ENCODE measurements at places on chromosomes 5 and 9. TPM values are rescaled to one million over a fixed set of nuclear protein-coding genes. Genes with fewer than 3 reads are reported as not detected.

Gene DNAJC25
- total RNA-seq = 3.5 TPM

Gene SPATA31A3
- total RNA-seq = not detected

Gene NSUN2
- total RNA-seq = 43.9 TPM

Gene ANKRD34B
- 0.05 TPM for total RNA-seq

Gene MAT2B
- total RNA-seq = 59.9 TPM

Gene PIP5K1B
- 0.94 TPM for total RNA-seq

Gene TLX3
- not detected for total RNA-seq

Gene ACER2
- 2.0 TPM for total RNA-seq

Gene ZMYND19
- 20.9 TPM for total RNA-seq

Gene UNC13B
- 3.5 TPM for total RNA-seq

Gene MAST4
- total RNA-seq = 17.0 TPM

Gene GPR151
- total RNA-seq = under 0.01 TPM

Gene SOX30
- 0.24 TPM for total RNA-seq

Gene CCL28
- total RNA-seq = 2.0 TPM

Gene HTR4
- total RNA-seq = not detected

Gene POU5F2
- total RNA-seq = 0.28 TPM

DNA sequence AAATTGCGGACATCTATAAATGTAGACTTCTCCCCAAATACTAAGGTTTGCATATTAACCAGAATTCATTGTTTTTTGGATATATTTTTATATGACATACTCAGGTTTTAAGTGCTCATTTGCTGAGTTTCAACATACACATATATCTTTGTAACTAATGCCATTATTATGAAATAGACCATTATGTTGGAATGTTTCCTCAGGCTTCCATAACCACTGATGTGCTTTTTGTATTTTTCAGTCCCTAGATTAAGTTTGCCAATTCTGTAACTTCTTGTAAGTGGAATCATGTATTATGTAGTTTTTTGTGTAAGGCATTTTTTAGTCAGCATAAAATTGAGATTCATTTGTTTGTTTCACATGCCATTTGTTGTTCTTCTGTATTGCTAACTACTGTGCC lies 32.1 kb downstream of the HSPA4 start:
- no peak for DNase-seq

DNA sequence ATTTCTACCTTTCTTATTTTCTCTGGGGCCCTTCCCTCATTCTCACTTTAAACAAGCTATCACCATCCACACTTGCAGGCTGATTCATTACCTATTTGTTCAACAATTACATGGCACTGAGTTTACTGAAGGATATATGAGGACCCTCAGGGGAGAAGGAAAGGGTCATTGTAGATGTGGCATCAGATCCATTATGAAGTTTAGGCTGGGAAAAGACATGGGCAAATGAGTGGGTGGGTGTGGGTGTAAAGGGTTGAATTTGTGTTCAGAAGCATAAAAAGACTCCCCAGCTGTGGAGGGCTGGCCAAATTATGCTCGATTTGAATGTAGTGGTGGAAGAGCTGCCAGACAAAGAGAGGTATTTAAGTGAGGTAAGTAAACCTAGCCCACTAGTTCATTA lies 55.9 kb upstream of the MTAP start:
- DNase-seq = no peak

DNA sequence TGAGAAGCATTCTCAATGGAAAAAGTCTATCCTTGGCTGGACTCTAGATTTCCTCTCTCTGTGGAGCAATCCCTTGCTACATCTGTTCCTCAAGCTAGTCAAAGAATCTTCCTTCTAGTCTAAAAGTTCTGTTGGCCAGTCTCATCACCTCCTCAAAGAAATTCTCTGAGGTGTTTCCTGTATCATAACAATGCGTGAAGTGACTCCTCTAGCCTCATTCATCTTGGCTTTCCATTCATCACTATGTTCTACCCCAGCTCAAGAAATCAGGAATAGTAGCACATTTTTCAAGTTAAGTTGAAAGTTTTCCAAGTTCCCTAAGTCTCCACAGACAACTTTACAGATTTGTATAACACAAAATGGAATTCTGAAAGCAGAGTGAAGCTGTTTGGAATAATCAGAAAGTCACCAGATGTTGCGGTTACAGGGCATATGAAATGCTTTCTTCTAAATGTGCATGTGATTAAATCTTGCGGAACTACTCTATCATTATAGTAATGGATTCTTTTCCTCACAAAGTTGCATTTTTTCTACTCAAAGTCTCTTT lies 176.6 kb upstream of the FREM1 start:
- no peak for DNase-seq

DNA sequence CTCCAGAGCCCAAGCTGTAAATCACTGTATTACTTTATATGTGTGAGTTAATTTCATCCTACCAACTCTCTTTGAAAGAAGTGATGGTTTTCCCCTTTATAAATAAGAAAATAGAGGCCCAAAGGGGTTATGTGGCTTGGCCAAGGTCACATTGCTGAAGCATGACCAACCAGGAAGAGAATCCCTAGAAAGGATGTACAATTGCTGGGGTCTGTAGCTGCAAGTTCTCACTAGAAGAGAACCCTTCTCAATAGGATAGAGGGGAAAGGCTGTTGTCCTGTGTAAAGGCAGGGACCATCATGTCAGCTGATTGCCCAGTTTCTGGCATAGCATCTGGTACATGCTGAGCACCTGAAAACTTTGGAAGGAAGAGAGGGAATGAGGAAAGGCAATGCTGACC lies 39.0 kb upstream of the FAT2 start:
- DNase-seq = no peak

DNA sequence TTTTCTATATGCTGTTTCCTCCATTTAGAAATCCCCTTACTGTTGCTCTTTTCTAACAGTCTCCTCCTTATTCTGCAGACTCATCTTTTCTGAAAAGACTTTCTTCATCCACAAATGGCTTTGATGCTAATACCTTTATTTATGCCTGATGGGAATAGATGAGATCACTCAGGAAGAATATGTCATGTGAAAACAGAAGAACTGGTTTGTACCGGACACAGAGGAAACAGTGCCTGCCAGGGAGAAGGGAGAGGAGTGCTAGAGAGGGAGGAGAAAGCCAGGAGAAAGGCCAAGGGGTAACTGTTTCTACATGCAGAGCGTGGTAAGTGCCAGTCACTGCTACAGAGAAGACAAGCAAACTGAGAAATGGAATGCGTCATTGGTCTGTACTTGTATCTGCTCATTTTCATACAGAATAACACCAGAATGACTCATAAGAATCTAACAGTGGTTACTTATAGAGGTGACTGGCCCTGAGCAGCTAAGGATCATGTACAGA lies 45.9 kb upstream of the PJA2 start:
- no peak for DNase-seq

GRCh38 chr9:122134822-122135528 lies 24.6 kb downstream of the NDUFA8 start:
- no peak for DNase-seq

DNA sequence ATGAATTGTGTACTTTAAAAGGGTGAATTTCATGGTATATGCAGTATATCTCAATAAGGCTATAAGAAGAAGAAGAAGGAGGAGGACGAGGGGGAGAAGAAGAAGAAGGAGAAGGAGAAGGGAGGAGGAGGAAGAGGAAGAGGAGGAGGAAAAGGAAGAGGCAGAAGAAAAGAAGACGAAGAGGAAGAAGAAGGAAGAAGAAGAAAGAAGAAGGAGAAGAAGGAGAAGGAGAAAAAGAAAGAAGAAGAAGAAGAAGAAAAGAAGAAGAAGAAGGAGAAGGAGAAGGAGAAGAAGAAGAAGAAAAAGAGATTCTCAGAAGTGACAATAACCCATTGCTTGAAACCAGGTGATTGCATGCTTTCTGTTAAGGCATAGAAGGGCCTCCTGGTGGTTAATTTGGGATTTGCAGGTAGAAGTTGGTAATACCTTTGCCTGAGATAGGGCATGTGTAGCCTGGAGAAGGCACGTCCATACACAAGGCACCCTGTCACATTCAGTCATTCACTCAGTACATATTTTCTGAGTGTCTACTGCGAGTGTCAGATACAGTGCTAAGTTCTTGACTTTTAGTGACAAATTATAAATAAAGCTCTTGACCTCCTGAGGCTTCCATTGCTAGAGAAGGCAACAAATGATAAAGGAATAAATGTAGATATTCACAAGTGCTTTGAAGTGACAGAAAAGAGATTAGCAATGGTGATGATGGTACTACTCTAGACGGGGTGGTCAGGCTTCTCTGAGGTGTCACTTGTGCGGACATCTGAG lies 231.3 kb downstream of the NPR3 start:
- DNase-seq = no peak

- no peak for DNase-seq
Measured at GRCh38 chr5:150511578-150512367, 3.8 kb downstream of the NDST1 start.

GRCh38 chr5:174549254-174549653 lies 175.1 kb upstream of the MSX2 start:
- no peak for DNase-seq

- no peak for DNase-seq
Measured at GRCh38 chr9:1490341-1491232, 440.4 kb downstream of the DMRT2 start.

- DNase-seq = no peak
Measured at GRCh38 chr9:19331877-19332276, 48.2 kb downstream of the RPS6 start.

- DNase-seq = peak; percentile 55
Measured at GRCh38 chr5:178385496-178385890, 152.9 kb upstream of the PHYKPL start.

GRCh38 chr5:161545344-161546094 lies 1.0 kb downstream of the GABRB2 start:
- no peak for DNase-seq

- no peak for DNase-seq
Measured at GRCh38 chr9:98709968-98710965, 1.5 kb upstream of the GABBR2 start.

GRCh38 chr9:15287309-15287708 lies 19.7 kb downstream of the TTC39B start:
- DNase-seq = no peak

DNA sequence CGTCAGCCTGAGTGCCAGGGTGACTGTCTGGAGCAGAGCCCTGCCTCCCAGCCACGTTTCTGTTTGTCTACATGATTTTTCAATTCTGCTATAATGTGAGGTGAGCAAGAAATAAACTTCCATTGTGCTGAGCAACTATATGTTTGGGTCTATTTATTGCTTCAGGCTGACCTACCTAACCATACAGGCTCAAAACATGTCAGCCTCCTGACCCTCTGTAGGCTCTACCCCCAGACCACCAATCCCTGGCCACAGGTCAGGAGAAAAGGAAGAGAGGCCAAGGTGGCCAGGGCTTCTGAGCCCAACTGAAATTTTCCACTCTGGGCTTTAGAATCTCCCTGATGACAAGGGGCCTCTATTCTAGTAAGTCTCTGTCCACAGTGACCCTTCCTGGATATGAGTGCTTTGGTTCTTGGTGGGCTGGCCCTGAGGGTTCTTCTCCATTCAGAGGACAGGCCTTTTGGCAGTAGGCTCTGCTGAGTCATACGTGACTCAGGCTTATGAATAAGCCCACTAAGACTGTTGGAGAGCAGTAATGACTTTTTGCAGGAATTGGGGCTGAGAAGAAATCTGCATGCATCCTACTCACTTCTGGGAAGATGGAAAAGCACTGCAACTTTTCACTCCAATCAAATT lies 117.2 kb upstream of the TBCA start:
- DNase-seq = no peak

DNA sequence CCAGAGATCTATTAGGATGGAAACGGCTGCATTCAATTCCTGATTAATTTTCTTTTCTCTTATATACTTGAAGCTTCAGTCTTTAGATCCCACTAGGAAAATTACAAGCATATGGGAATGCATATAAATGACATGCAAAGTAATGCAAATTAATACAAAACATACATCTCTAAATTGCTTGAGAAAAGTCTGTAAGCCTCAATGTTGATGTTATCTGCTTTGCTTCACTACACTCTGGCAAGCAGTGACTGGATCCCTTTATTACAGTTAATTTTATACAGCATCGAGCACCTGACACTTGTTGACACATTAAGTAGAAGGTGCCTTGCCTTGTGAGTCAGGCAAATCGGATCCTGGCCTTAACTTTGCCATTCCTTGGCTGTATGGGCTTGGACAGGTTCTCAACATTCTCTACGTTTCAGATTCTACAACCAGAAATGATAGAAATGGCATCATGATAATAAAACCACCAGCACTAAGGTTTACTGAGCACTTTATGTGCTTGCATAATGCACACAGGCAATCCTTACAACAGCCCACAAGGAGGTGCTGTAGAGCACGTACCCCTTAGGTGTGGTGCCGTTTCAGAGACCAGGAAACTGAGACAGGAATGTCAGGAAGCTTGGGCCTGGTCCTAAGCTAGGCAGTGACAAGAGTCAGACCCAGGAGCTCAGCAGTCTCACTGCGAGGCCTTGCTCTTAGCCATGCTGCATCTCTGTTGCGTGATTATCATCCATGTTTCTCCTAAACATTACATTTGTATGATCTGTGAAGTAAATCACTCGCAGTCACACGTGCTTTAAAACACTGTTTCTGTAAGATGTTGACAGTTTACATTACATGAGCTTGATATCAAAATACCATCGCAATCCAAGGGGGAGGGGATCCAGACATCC lies 2.7 kb downstream of the GCNT4 start:
- DNase-seq = peak; percentile 84

- DNase-seq = peak; percentile 5
Measured at GRCh38 chr9:80175286-80176150, 603.8 kb downstream of the TLE4 start.

GRCh38 chr9:133322701-133323100 lies 13.3 kb downstream of the SURF6 start:
- no peak for DNase-seq

Data from thymus (tissue), 14 donors.